Tongue (tissue), 3 donors: ENCODE measurements at places on chromosomes 2 and 18.

- DNase-seq = no peak
Measured at GRCh38 chr18:23471486-23471885, 18.4 kb downstream of the RIOK3 start.

- DNase-seq = peak; percentile 5
Measured at GRCh38 chr2:168948621-168949212, 47.6 kb downstream of the G6PC2 start.

DNA sequence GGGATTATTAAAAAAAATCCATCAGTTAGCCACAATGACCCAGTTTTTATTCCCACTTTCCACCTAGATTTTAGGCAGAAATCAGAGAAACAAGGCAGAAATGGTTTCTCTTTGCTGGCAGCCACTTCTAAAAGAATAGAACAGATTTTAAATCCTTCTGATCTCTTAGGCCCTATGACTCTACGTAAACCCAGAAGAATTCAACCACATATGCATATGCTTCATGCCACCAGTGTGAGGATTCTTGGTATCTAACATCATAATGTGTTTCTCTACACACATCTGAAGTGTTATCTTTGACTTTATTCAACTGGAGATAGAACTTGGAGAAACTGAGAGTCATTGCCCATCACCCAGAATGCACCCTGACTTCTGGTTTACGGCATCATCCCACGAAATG lies 128.7 kb upstream of the TANK start:
- DNase-seq = no peak

DNA sequence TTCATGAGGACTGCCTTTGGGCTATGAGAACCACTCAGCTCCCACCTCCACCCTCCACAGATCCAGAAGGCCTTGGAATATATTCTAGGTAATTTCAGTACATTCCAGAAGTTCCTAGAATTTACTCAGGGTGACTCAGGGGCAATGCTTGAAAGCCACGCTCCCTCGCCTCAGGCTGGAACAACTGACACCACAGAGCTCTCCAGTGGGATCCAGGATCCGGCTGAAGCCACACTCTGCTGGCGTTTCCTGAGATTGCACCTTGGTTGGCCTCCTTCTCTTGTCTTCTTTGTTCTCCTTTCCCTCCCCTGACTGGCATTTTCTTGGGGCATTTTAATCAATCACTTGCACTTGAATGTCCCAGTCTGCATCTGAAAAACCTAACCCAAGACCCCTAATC lies 92.6 kb upstream of the KCNE4 start:
- DNase-seq = no peak

DNA sequence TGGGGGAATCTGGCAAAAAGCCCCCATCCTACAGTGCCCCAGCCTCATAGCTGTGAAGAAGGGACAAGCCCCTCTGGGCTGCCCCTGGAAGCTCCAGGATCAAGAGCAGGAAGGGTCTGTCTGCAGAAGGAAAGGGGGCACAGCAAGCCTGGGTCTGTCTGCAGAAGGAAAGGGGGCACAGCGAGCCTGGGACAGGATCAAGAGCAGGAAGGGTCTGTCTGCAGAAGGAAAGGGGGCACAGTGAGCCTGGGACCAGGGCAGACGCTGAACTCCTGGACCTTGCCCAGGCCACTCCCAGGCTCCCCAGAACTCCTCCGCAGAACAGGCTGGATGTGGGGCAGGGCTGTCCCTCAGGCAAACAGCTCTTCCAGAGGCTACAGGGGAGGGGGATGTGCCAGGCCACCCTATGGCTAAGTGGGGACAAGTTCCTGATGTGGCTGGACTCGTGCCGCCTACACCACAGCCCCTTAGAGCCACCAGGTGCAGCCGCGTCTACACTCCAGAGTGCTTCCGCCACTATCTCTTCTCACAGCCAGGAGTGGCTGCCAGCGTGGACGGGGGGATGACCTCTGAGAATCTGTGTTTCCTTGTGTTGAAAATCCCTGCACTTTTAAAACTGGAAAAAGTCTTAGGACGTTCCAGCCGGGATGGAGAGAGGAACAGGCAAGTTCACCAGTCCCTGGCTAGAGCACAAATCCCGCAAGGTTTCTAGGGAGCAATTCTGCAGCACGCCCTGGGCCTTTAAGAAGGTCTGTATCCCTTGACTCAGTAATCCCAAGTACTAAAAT lies 20.8 kb downstream of the KIF1A start:
- no peak for DNase-seq

DNA sequence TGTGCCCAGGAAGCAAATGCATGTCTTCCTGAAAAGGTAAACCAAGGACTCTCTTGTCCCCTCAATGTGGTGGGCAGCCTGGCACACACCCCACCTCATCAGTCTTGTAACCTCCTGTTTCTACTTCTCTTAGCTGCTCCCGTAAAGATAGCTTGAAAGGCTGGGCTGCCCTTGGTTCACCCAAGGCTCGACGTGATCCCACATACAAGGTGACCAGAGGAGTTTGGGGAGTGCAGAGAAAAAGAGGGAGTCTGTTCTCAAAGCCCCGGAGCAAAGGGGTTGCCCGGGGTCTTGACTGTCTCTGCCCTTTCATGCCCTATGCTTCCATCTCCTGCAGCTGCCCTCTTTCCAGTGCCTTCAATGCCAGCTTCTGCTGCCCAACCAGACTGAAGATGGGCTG lies 18.3 kb upstream of the FOSL2 start:
- no peak for DNase-seq

- peak; percentile 79 for DNase-seq
Measured at GRCh38 chr2:25877431-25878360, 591 bp downstream of the ASXL2 start.

GRCh38 chr18:74796841-74797576 lies 199.3 kb downstream of the ZNF407 start:
- DNase-seq = peak; percentile 91

- DNase-seq = no peak
Measured at GRCh38 chr18:6625481-6625880, 104.0 kb upstream of the ARHGAP28 start.

- DNase-seq = no peak
Measured at GRCh38 chr2:446963-447530, 159.2 kb upstream of the ALKAL2 start.

- no peak for DNase-seq
Measured at GRCh38 chr2:39275016-39275415, 31.2 kb upstream of the CDKL4 start.

- DNase-seq = peak; percentile 36
Measured at GRCh38 chr2:113117541-113118262, 9.7 kb upstream of the IL1RN start.

DNA sequence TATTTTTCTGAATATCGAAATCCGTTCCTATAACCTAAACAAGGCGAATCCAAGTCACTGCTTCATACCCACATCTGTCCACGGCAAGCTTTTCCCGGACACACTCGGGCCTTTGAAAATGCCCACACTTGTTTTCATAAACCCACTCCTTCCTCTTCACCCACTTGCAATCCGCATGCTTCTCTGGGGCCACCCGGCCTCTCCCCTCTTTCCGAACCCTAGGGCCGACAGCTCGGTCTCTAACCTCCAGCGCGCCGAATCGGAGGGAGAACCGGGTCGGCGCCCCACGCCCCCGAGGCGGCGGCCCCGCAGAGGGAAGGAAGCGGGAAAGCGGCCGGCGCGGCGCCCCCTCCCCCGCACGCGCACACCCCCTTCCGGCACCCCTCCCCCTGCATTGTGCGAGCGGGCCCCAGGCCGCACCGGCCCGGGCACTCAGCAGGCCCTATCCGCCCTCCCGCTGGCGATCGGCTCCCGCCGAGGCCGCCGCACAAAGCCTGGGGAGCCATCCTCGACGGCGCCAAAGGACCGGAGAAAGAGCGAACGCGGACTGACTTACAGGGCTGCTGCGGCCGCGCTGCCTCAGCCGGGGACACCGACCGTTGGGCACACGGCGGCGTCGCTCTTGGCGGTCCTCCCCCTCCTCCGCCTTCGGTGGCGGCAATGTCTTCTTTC lies 467 bp downstream of the PUM2 start:
- peak; percentile 75 for DNase-seq

DNA sequence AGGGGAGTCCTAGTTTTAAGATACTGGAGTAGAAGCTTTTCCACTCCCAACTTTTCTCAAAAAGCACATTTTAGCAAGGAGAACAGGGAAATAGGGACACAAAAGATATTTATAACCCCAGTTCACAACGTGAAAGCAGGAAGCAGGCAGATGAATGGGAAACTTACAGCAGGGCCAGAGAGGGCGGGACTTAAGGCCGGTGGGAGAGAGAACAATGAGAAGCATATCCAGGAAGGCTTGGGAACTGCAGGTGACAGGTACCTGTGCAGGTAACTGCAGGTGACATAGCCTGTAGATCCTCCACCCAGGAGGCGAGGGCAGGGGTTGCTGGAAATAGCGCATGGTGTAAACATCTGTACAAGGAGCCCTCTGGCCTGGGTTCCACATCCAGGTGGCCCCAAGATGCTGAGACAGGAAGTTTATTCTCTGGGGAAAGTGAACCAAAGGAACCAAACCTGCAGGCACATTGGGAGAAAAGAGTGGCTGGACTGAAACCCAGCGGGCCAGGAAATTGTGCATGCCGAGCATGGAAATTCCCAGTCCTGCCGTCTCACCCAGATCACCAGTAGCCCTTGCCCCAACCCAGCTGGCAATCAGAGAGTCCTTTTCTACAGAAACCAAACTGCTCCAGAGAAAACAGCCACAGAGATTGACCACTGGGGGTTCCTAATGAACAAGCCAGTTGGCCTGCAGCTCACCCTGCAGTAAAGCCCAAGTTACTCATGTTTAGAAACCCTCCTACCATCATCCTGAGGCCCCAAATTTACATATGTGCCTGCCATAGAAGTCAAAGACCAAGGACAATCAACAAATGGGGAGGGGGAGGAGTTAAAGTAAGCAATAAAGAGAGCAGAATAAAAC lies 24.3 kb upstream of the COL6A3 start:
- no peak for DNase-seq

- DNase-seq = peak; percentile 94
Measured at GRCh38 chr2:189580658-189581353, at the start of gene SLC40A1. TSS of gene SLC40A1 (minus strand) at chr2:189580786. CDS start at chr2:189580460, 326 bp downstream.

GRCh38 chr2:45532181-45532580 lies 78.9 kb downstream of the SRBD1 start:
- no peak for DNase-seq
